GM19239 (cell line): ENCODE measurements at places on chromosomes 3 and 15.

GRCh38 chr15:45704329-45705249, 69.8 kb downstream of the SQOR start:
- DNase-seq = no peak

DNA sequence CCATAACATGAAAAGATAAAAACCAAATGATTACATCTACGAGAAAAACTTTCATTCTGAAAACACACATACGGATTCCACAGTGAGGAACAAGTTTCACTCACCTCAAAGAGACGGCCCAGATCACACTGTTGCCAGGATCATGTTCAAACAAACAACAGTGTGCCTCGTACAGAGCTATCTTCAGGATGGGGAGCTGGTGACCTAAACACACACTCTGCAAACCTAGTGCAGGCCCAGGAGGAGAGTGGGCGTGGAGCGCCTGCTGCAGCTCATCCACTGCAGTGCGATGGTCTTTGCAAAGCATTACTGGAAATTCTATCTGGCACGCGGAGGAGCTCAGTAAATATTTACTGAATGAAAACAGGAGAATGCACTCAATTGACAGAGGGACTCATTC, 38.5 kb downstream of the TAMM41 start:
- no peak for DNase-seq

- no peak for DNase-seq
Measured at GRCh38 chr3:105944721-105945120, 75.9 kb upstream of the CBLB start.

GRCh38 chr15:56964182-56964581, 45.7 kb downstream of the TCF12 start:
- DNase-seq = no peak

- no peak for DNase-seq
Measured at GRCh38 chr15:41690636-41691035, 30.4 kb downstream of the MGA start.

GRCh38 chr15:74044267-74045110, 37.9 kb downstream of the GOLGA6A start:
- no peak for DNase-seq

DNA sequence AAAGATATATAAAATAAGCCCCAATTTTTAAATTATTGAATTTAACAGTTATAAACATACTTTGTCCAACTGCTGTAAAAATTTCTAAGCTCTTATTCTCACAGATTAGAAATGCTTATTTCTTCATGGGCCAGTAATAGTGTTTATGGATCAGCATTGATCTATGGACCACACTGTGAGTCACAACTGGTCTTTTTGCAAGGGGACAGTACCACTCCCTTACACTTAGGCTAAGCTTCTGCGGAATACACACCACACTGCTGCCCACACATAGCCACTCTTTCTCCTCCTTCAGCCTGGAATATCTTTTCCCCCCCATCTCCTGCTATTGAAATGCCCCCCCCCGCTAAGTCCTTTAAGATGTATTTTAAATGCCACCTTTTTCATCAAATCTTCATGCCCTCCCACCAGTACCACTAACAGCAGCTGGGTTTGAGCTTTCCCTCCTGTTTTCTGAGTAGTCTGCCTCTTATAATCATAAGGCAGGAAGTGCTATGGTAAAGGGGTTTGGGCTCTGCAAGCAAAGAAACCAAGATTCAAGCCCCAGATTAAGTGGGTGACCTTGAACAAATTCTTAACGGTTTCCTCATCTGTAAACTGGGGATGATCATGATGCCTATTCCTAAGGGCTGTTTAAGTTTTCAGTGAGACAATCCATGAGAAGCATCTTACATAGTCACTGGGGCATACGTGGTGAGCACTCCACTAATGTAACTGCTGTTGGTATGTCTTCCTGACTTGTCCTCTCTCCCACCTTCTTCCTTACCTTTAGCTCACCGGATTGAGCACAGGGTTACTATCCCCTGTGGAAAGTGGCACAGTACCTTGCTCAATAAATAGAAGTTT, 69.2 kb downstream of the DCUN1D1 start:
- DNase-seq = no peak

DNA sequence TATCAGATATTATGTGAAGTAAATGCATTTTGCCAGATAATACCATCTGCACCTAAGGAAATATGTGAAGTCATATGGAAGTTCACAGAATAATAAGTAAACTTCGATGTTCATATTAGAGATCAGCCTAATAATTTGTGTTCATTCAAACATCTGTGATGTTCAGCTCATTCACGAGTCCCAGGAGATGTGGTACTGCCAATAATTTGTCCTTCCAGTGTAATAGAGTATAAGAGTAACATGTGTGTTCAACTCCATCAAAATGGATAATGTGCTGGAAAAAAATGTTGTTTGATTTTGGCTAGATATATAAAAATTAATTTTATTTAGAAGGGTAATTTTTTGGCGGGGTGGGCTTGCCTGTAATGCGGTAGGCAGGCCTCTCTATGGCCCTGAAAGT, 75.4 kb upstream of the ARL6 start:
- no peak for DNase-seq

DNA sequence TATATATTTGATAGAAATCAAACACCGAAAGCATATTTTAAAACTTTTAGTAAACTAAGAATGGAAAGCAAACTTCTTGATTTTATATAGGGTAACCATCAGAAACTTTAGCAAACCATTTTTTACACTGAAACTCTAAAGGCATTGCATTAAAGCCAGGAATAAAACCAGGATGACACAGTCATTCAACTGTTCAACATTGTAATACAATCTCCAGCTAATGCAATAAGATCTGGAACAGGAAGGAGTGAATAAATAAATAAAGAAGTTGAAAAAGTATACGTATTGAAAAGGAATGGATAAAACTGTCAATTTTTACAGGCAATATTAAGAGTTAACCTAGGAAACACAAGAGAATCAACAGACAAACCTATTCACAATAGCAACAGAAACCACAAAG, 181.9 kb upstream of the TTC14 start:
- DNase-seq = no peak

DNA sequence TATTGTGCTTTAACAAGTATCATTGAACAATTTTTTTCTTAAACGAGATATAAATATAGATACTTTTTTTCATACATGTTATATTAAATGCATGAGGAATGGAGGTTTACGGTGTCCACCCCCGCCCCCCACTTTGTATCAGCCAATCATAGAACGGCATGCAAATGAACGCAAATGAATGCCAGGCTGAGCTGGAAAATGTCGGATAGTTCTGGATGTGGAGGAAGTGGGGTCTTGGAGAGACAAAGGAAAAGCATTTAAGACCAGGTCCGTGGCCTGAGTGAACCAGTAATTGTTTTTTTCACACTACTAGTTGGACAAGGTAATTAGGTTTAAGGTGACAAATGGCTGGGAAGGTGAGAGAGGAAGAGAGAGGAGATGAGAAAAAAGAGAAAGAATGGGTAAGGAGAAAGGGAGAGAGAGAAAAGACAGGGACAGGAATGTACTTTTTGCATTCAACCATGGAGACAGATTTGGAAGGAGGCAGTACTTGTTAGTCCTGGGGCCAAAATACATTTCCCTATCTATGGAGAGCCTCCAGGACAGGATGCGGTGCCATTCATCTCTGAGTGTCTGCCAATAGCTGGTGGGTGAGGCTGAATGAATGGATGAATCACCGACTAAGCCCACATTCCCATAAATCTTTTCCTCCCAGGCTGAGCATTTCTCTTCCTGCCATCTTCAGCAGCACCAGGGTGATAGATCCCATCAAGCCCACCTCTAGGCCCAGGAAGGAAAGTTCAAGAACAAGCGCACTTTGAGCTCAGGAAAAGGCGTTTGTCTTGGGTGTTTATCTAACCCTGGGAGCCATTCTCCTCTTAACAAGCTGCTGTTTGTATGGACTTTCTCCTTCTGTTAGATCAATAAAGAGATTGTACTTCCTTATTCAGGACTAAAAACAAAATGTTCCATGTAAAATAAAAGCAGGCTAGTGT, 1.4 kb upstream of the RAD18 start:
- DNase-seq = no peak

DNA sequence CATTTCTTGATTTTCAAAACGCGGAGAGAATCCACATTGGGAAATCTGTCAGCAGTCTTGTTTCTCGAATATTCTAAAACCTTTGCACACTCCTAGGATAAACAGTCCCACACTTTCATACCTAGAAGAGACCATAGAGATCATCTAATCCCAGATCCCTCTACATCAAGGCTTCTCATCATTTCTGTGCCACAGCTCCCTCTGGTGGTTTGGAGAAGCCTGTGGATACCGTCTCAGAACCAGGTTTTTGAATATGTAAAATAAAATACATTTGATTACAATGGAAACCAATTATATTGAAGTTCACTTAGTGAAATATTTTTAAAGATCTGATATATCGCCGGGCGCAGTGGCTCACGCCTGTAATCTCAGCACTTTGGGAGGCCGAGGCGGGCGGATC, 211.9 kb upstream of the GOLGA6L4 start:
- DNase-seq = no peak

- DNase-seq = no peak
Measured at GRCh38 chr3:99943931-99944761, 126.5 kb downstream of the CMSS1 start.
